Right renal pelvis (tissue), 4 donors: ENCODE measurements at places on chromosomes 7 and 10.

- DNase-seq, result no peak
Measured at GRCh38 chr7:80942261-80943041, 23.6 kb upstream of the SEMA3C start.

DNA sequence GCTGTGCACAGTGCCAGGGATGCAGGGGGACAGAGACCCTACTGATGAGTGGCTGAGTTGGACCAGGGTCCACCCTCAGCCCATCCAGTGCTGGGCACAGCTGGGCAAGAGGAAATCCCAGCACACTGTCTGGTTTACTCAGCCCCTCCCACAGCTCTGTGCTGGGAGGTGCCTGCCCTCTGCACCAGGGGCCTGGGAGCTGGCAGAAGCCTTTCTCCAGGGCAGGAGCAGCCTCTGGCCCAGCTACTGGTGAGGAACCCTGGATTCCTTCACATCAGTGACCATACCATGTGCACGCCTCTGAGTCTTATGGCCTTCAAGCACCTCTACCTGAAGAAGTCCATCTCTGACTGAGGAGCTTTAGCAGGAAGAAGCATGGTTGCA is 25.9 kb upstream of the C10orf71 start:
- no peak for DNase-seq

DNA sequence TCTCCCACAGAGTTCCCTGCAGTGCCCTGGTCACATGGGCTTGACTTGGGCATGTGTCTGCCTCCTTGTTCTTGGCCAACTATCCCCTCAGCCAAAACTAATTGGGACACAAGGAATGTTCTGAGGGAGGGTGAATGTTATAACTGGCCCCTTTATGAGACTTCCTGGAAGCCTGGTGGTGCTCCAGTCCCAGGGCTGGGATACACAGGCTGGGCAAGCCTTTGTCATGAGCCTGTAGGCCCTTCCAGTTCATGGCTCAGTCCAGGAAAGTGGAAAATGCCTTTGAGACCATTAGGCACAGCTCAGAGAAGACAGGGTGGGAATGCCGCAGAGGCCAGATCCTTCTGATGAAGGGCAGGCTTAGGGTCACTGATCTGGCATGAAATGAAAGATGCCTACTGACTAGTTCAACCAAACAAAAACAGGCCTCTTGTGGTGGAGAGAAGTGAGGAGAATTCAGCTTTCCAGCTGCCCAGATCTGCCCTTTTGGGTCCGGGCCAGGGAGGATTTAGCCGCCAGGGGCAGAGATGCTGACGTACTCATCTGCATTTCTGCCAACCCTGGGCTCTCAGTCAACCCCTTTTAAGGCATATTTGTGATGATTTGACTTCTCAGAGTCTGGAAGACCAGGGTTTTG is 961.5 kb downstream of the KCNMA1 start:
- no peak for DNase-seq

- DNase-seq, result no peak
Measured at GRCh38 chr10:111323389-111323966, 246.6 kb downstream of the ADRA2A start.

DNA sequence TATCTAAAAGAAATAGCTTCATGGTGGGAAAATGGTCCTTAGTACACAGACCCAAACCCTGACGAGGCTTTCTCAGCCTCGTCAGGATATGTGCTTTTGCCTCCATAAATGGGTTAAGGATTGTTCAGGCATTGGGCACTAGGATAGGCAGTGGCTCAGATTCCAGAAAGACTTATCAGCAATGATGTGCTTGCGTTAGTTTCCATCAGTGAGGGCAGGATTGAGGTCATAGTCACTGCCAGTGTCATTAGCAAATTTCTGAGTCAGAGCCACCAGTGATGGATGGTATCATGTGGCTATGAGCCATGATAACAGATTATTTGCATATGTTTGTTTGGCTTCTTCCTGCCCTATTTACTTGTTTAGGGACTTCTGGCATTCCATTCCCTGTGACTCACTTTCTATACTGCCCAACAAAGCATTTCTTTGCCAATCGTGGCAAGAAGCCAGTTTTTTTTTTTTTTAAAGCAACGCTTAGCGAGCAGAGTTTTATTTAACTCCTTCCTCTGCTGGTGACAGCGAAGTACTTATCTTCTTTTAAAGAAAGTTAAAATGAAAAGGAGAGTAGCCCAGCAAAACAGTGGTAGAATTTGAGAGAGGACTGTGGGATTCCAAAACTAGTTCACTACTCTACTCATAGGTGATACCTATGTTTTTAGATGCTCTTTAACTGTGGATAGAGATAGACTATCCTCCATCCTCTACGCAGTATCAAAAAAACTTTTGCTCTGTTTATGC is 44.4 kb downstream of the MYPN start:
- DNase-seq, result peak; percentile 38

DNA sequence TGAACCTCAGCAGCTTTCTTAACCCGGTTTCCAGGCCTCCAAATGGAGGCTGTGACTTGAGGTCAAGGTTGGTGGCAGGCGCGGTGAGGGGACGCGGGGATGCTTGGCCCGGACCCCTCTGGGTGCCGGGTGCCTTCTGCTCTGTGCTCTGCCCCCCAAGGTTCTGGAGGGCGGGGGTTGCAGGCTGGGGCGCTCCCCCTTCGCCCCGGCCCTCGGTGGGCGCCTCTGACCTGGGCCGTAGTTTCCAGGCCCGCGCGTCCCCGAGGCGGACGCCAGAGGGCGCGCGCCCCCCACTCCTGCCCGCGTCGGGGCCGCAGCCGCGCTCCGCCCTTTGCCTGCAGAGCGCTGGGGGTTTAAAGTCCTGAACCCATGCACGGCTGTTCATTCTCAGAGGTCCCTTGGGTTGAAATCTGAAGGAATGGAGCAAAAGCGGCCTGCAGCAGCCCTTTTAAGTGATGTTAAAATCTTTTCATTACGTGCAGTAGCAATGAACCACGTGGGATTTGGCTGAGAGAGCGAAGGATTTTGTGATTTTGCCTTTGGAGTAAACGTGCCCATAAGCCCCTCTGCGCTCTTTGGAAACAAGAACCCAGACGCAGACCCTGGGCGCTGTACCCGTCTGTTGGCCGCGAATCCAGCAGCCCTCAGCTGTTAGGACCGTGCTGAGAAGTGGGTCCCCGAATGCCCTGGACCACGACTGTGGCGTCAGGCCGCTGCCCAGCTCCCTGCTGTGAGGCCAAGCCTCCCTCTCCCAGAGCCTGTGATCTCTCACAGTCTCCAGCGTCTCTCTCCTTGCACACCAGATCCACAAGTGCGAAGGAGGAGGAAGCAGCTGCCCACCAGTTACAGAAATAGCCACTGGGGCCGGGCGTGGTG is 135.0 kb downstream of the ACTR3B start:
- DNase-seq, result no peak
